CD4-positive, alpha-beta T cell (primary cell): ENCODE measurements at places on chromosomes 2 and 18.

GRCh38 chr2:9573013-9573720 lies 17.5 kb upstream of the ADAM17 start:
- DNase-seq, result no peak
- H3K27ac ChIP-seq, result no peak overlapping the region
- H3K4me1 ChIP-seq, result no peaks in the 10 kb centered on the region
- H3K36me3 ChIP-seq, result no peaks in the 10 kb centered on the region
- no peaks in the 10 kb centered on the region for H3K27me3 ChIP-seq

GRCh38 chr2:22626621-22627020 lies 758.4 kb upstream of the KLHL29 start:
- no peak overlapping the region for H3K27ac ChIP-seq
- H3K27me3 ChIP-seq, result no peaks in the 10 kb centered on the region
- no peaks in the 10 kb centered on the region for H3K36me3 ChIP-seq
- H3K4me3 ChIP-seq, result no peak overlapping the region

GRCh38 chr2:216715402-216715974 lies 20.1 kb upstream of the IGFBP5 start:
- no peaks in the 10 kb centered on the region for H3K36me3 ChIP-seq
- H3K27me3 ChIP-seq, result no peaks in the 10 kb centered on the region
- no peaks in the 10 kb centered on the region for H3K4me1 ChIP-seq

GRCh38 chr2:134836986-134837385 lies 1.4 kb upstream of the ACMSD start:
- no peak overlapping the region for H3K4me3 ChIP-seq
- no peaks in the 10 kb centered on the region for H3K36me3 ChIP-seq
- H3K27me3 ChIP-seq, result peaks cover 8% of the 10 kb centered on the region
- no peak for DNase-seq
- no peak overlapping the region for H3K27ac ChIP-seq

- H3K27me3 ChIP-seq, result peaks cover 41% of the 10 kb centered on the region
- peaks cover 15% of the 10 kb centered on the region for H3K4me1 ChIP-seq
- H3K27ac ChIP-seq, result no peak within 1 kb of the TSS
- no peaks in the 10 kb centered on the region for H3K36me3 ChIP-seq
These were observed at the start of gene LIMS2 for GRCh38 chr2:127675331-127676261. LIMS2 (minus strand) TSS chr2:127675530; CDS start chr2:127675024, 506 bp downstream.

DNA sequence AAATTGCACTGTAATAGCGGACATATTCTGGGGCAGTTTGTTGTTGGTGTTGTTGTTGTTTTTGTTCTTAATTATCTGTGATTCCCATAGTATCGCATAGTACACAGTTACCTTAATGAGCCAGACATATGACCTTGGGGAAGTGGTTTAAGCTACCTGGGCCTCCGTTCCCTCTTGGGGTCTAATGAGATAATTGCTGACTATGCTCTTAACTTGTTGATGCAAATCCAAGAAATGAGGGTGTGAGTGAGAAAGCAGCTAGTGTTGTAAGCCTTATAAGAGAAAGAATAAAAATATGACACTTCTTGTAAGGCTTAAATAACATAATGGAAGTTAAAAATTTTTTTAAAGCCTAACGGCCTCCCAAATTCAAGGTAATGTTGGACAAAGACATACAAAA lies 7.1 kb downstream of the NMI start:
- peaks cover 50% of the 10 kb centered on the region for H3K36me3 ChIP-seq
- H3K27me3 ChIP-seq, result no peaks in the 10 kb centered on the region
- DNase-seq, result no peak
- no peak overlapping the region for H3K27ac ChIP-seq
- H3K4me3 ChIP-seq, result no peak overlapping the region
- peaks cover 8% of the 10 kb centered on the region for H3K4me1 ChIP-seq

DNA sequence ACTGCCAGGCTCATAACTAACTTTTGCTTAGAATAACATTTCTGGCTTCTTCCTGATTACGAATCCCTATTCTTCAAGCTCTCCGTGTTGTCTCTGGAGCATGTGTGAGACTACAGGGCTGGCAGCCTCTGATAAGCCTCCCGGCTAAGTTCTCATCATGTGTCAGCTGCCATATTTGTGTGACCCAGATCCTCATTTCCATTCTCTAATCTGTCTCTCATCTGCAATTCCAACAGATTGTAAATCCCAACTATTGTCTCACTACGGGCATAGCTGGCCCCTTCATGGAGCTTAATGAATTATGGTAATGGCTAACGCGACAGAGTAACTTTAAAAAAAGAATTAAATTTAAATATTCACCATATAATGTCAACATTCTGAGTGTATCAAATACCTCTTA lies 165.4 kb downstream of the CMPK2 start:
- H3K36me3 ChIP-seq, result no peaks in the 10 kb centered on the region
- no peaks in the 10 kb centered on the region for H3K4me1 ChIP-seq
- no peak overlapping the region for H3K4me3 ChIP-seq
- H3K27me3 ChIP-seq, result peaks cover 6% of the 10 kb centered on the region

DNA sequence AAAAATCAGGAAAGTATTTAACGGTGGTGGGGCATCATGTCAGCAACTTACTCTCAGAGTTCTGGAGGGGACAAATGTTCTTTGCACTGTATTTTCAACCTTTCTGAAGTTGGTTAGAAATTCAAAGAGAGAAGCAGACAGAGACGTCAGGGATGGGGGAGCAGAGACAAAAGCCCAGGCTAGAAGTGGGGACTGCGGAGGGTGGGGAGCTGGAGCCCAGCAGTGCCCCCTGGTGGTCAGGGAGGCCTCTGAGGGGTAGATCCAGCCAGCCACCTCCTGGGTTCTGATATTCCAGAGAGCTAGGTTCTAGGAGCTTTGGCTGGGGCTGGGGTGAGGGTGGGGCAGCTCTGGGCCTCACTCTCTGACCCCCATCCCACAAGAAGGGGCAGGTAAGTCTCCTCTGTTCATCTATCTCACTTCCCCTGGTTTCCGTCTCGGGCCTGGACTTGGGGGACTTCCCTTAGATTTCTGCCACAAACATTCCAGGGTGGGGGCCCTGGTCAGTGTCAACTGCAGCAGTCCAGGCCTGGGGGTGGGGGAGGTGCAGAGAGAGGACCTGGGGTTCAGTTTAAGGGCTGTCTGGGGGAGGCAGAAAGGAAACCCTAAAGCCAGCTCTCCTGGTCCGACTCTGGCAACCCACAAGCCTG lies 8.9 kb downstream of the TNS1 start:
- no peaks in the 10 kb centered on the region for H3K36me3 ChIP-seq
- H3K27ac ChIP-seq, result no peak overlapping the region
- no peaks in the 10 kb centered on the region for H3K4me1 ChIP-seq

GRCh38 chr2:8750221-8750620 lies 68.4 kb downstream of the ID2 start:
- no peak overlapping the region for H3K27ac ChIP-seq
- H3K27me3 ChIP-seq, result no peaks in the 10 kb centered on the region
- no peak overlapping the region for H3K4me3 ChIP-seq
- no peak for DNase-seq

GRCh38 chr2:29000481-29000880 lies 19.4 kb downstream of the TOGARAM2 start:
- peak overlapping the region; percentile 44 for H3K27ac ChIP-seq
- peak; percentile 30 for DNase-seq
- H3K4me1 ChIP-seq, result peaks cover 45% of the 10 kb centered on the region
- H3K4me3 ChIP-seq, result no peak overlapping the region
- no peaks in the 10 kb centered on the region for H3K27me3 ChIP-seq
- no peaks in the 10 kb centered on the region for H3K36me3 ChIP-seq

GRCh38 chr2:185201063-185201462 lies 537.5 kb upstream of the FSIP2 start:
- no peak overlapping the region for H3K4me3 ChIP-seq
- DNase-seq, result no peak
- no peaks in the 10 kb centered on the region for H3K4me1 ChIP-seq
- H3K27me3 ChIP-seq, result no peaks in the 10 kb centered on the region
- H3K36me3 ChIP-seq, result no peaks in the 10 kb centered on the region

- no peak overlapping the region for H3K4me3 ChIP-seq
- H3K27ac ChIP-seq, result no peak overlapping the region
- H3K27me3 ChIP-seq, result no peaks in the 10 kb centered on the region
- peaks cover 26% of the 10 kb centered on the region for H3K36me3 ChIP-seq
- no peak for DNase-seq
These were observed 149.3 kb downstream of the HAUS1 start for GRCh38 chr18:46253498-46253897.

GRCh38 chr18:7632152-7633098 lies 65.3 kb downstream of the PTPRM start:
- no peaks in the 10 kb centered on the region for H3K27me3 ChIP-seq
- H3K4me3 ChIP-seq, result no peak overlapping the region
- no peak overlapping the region for H3K27ac ChIP-seq
- DNase-seq, result no peak
- no peaks in the 10 kb centered on the region for H3K36me3 ChIP-seq

DNA sequence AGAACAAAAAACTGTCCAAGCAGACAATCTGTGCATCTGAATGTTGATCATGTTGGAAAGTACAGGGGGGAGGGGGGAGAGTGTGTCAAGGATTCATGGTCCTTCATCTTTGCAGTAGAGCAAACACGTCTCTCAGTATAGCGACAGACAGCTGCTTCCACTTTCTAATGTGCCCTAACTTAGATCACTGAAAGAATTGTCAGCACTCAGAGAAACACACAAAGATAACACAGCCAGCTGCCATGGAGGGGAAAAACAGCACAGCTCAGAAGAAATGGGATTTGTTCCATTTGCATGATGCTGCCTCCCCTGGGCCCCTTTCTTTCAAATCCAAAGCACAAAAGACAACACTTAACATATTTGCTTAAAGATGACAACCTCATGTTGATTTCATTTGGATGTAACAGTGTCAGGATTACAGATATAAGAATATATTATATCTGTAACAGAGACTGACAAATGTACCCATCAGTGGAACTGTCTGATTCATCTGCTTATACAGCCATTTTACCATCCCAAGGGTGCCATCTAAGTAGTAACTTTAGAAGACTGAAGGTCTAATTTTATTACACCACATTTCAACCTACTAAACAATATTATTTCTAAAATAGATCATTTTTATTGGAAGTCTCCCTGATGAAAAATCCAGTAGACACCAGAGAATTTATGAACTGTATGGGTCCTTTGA lies 17.7 kb downstream of the FIGN start:
- no peaks in the 10 kb centered on the region for H3K27me3 ChIP-seq
- H3K36me3 ChIP-seq, result no peaks in the 10 kb centered on the region
- no peaks in the 10 kb centered on the region for H3K4me1 ChIP-seq
- no peak overlapping the region for H3K27ac ChIP-seq
- no peak for DNase-seq

- H3K4me3 ChIP-seq, result no peak overlapping the region
- no peaks in the 10 kb centered on the region for H3K27me3 ChIP-seq
- H3K27ac ChIP-seq, result no peak overlapping the region
- no peak for DNase-seq
- no peaks in the 10 kb centered on the region for H3K36me3 ChIP-seq
These were observed 9.9 kb downstream of the MAB21L4 start for GRCh38 chr2:240886023-240886565.

DNA sequence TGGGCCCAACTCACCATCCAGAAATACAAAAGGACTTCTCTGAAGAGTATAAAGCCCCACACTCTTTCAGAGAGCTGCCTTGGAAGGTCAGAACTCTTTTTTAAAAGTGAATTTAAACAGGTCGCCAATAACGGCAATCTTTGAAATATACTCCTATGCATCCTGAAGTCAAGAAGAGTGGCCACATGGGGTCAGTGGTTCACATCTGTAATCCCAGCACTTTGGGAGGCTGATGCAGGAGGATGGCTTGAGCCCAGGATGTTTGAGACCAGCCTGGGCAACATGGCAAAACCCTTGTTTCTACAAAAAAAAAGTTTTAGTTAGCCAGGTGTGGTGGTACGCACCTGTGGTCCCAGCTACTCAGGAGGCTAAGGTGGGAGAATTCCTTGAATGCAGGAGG lies 68.1 kb upstream of the FZD7 start:
- no peaks in the 10 kb centered on the region for H3K27me3 ChIP-seq
- no peak overlapping the region for H3K4me3 ChIP-seq
- no peak for DNase-seq
- H3K4me1 ChIP-seq, result peaks cover 14% of the 10 kb centered on the region
- no peaks in the 10 kb centered on the region for H3K36me3 ChIP-seq
- no peak overlapping the region for H3K27ac ChIP-seq

DNA sequence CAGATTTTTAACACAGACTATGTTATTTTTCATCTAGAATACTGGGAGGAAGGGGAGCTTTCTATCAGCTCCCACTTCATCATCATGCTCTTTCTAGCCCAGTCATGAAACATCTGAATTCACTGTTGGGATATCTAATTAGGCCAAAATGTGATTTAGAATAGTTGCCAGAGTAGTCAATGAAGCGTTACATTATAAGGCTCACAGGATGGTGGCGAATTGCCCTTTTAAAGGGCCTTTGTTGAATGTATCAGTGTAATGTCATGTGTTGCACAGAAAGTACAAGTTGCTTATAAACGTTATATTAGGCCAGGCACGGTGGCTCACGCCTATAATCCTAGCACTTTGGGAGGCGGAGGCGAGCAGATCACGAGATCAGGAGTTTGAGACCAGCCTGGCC lies 45.6 kb downstream of the PDE1A start:
- H3K27me3 ChIP-seq, result no peaks in the 10 kb centered on the region
- no peak for DNase-seq
- no peaks in the 10 kb centered on the region for H3K4me1 ChIP-seq
- H3K27ac ChIP-seq, result no peak overlapping the region

DNA sequence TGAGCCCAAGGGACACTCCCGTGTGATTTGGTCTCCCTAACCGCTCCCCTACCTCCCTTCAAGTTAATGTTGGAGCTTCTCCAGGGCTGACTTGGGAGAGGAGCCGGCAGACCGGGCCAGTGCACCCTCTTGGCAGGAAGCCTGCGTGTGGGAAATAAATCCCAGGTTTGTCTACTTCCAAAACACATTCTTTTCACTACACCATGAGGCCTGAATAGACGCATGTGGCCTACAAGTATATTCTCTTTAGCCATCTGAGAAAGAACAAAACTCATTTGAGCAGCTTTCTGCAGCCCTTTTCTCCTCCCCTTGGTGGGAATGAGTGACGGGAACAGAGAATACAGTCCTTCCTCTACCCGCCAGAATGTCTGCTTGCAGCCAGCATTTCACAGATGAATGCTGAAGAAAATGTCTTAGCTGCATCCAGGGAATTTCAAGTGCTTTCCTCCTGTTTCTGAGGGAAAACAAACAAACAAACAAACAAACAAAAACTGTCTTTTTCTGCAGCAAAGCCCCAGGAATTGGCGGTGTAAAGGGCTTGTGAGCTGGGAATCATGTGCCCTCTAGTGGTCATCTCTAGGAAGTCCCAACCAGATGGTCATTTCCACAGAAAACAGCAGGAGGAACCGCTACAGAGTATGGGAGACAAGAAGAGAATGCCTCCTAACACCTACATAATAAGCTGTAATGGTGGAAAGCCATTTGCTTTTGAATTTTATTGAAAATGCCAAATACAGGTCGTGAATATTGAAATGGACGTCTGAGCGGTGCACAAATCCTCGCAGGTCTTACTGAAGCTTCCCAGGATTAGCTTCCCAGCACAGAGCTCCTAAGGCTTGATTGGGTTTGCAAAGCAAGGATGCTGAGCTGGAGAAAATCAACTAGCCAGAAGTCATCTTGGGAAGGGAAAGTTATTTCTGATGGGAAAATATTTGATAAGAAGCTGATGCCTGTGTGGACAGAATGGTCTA lies 41.2 kb upstream of the DAPL1 start:
- no peak overlapping the region for H3K27ac ChIP-seq
- H3K27me3 ChIP-seq, result peaks cover 5% of the 10 kb centered on the region
- DNase-seq, result no peak
- no peaks in the 10 kb centered on the region for H3K36me3 ChIP-seq
- no peaks in the 10 kb centered on the region for H3K4me1 ChIP-seq
